ENCODE measurements at places on chromosomes 1 and 21.

GRCh38 chr1:114832057-114832456, 22.6 kb upstream of the SYCP1 start:
- H3K27me3 ChIP-seq, result no peaks in the 10 kb centered on the region
- H3K27ac ChIP-seq, result no peak overlapping the region
- no peak for DNase-seq
- no peak overlapping the region for H3K4me3 ChIP-seq

DNA sequence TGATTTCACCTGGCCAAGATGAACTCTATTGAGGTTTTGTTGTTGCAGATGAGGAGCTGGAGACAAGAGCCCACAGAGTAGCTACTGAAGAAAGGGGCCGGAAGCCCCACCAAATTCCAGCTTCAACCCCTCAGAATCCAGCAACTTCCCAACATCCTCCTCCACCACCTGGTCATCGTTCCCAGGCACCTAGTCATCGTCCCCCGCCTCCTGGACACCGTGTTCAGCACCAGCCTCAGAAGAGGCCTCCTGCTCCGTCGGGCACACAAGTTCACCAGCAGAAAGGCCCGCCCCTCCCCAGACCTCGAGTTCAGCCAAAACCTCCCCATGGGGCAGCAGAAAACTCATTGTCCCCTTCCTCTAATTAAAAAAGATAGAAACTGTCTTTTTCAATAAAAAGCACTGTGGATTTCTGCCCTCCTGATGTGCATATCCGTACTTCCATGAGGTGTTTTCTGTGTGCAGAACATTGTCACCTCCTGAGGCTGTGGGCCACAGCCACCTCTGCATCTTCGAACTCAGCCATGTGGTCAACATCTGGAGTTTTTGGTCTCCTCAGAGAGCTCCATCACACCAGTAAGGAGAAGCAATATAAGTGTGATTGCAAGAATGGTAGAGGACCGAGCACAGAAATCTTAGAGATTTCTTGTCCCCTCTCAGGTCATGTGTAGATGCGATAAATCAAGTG, 14.3 kb downstream of the CD2 start:
- no peak for DNase-seq
- H3K27ac ChIP-seq, result no peak overlapping the region
- no peaks in the 10 kb centered on the region for H3K36me3 ChIP-seq

DNA sequence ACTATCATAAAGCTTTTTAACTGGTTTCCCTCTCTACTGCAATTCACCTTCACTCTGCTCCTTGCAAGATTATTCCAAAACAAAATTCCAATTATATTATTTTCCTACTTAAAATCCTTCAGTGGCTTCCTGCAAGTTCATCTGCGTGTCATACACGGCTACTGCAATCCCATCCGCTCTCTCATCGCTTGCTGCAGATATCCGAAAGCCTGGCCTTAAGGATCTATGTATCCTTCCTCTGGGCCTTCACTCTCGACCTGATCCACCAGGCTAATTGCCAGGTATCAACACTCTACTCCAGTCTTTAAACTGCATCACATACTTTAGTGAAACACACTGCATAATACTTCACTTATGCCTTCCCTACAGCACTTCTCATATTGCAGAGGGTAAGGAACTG, 44.0 kb downstream of the VAV3 start:
- no peak for DNase-seq
- no peak overlapping the region for H3K4me3 ChIP-seq
- H3K27me3 ChIP-seq, result no peaks in the 10 kb centered on the region
- no peaks in the 10 kb centered on the region for H3K36me3 ChIP-seq
- H3K4me1 ChIP-seq, result no peaks in the 10 kb centered on the region

DNA sequence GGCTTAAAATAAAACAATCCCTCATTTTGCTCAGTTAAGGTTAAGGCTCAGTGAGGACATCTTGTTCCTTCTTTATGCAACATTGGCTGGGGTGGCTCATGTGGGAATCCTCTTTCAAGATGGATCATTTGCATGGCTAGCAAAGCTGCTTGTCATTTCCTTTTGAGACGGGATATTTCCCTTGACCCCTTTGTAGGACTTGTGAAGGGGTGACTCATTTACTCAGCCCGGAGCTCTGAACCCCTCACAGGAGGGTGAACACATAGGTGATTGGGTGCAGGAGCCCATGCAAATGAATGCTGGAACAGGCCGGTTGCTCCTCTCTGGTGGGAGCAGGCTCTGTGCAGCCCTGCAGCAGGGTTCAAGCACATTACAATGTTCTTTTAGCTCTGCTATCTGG, 15.8 kb upstream of the C8A start:
- H3K36me3 ChIP-seq, result no peaks in the 10 kb centered on the region
- no peak overlapping the region for H3K4me3 ChIP-seq
- no peaks in the 10 kb centered on the region for H3K27me3 ChIP-seq

GRCh38 chr1:43137445-43138052, 34.5 kb downstream of the EBNA1BP2 start:
- no peaks in the 10 kb centered on the region for H3K36me3 ChIP-seq
- no peaks in the 10 kb centered on the region for H3K27me3 ChIP-seq
- no peak overlapping the region for H3K4me3 ChIP-seq
- no peaks in the 10 kb centered on the region for H3K4me1 ChIP-seq
- DNase-seq, result no peak
- no peak overlapping the region for H3K27ac ChIP-seq

DNA sequence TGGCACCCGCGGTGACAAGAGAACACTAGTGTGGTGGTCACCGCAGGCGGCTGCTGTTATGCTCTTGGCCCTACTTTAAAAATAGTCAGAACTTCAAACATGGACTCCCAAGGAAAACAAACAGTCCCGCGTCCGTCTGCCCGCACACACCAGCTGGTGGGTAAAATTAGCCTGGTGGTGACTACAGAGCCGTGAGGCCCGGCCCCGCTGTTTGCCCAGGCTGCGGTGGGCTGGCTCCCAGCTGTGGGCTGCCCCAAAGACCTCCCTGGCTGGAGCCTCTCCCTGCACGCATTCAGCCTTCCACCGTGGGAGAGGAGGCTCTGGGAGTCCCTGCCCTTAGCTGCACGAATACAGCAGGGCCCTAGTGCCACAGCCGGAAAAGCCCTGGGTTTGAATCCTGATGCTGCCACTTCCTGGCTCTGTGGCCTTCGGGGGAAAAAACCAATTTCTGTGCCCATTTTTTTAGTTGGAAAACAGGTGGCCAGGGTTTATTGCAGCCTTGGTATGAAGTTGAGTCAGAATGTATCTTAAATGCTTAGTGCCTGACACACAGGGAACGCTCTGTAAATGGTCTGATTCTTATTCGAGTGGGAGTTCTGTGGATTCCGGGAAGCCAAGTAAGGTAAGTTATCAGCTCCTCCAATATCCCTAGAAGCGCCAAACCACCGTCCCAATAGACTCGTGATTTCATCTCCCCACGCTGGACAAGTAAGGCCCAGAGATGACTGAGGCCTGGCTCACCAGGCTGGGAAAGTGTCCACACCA, 58.2 kb downstream of the ALPL start:
- no peaks in the 10 kb centered on the region for H3K27me3 ChIP-seq
- H3K4me3 ChIP-seq, result no peak overlapping the region
- H3K36me3 ChIP-seq, result peaks cover 20% of the 10 kb centered on the region
- H3K4me1 ChIP-seq, result peaks cover 8% of the 10 kb centered on the region
- no peak for DNase-seq

GRCh38 chr1:151581921-151582320, 29.9 kb upstream of the SNX27 start:
- H3K4me3 ChIP-seq, result no peak overlapping the region
- peaks cover 16% of the 10 kb centered on the region for H3K36me3 ChIP-seq
- H3K4me1 ChIP-seq, result no peaks in the 10 kb centered on the region

GRCh38 chr1:58441699-58442098, 104.8 kb downstream of the OMA1 start:
- no peaks in the 10 kb centered on the region for H3K27me3 ChIP-seq
- H3K36me3 ChIP-seq, result no peaks in the 10 kb centered on the region
- no peak overlapping the region for H3K27ac ChIP-seq
- no peak overlapping the region for H3K4me3 ChIP-seq
- no peaks in the 10 kb centered on the region for H3K4me1 ChIP-seq
- DNase-seq, result no peak

GRCh38 chr1:8976896-8977450, 31.3 kb downstream of the CA6 start:
- no peaks in the 10 kb centered on the region for H3K36me3 ChIP-seq
- no peak overlapping the region for H3K4me3 ChIP-seq
- H3K27me3 ChIP-seq, result no peaks in the 10 kb centered on the region
- H3K4me1 ChIP-seq, result no peaks in the 10 kb centered on the region
- no peak for DNase-seq

GRCh38 chr1:85135392-85135798, 65.4 kb downstream of the SYDE2 start:
- no peaks in the 10 kb centered on the region for H3K36me3 ChIP-seq
- H3K27me3 ChIP-seq, result peaks cover 4% of the 10 kb centered on the region
- DNase-seq, result no peak
- H3K27ac ChIP-seq, result no peak overlapping the region
- H3K4me1 ChIP-seq, result no peaks in the 10 kb centered on the region

DNA sequence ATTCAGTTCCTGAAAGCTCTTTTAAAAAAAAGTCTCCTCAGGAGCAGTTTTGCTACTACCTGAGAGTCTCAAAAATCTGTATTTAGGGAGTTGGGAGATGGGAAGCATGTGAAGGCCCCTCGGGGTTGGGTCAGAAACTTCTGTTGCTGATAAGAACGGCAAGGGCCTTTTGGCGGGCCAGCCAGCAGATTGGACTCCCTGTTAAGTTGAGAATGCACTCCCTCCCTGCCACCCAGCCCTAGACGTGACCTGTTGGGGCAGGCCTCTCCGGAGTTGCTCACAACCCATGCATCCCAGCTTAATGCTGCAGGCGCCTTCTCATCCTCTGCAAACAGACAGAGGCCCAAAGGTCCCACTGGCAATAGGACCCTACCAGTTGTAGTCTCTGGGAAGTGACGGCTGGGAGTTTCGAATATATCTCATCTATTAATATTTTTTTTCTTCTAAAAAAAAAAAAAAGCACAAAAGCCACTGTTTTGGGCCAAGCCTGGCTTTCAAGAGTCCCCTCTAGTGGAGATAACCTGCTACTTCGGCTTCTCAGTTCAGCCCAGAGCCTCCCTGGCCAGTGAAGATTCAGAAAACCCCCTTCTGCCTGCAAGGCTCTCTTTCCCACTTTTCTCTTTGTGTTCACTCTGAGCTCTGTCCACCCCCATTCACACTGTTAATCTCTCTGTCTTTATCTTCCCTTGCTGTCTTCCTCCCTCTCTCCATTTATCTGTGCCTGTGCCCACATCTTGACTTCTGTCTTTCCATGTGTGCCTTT, 5.3 kb downstream of the PLXNA2 start:
- H3K27ac ChIP-seq, result no peak overlapping the region
- DNase-seq, result no peak

DNA sequence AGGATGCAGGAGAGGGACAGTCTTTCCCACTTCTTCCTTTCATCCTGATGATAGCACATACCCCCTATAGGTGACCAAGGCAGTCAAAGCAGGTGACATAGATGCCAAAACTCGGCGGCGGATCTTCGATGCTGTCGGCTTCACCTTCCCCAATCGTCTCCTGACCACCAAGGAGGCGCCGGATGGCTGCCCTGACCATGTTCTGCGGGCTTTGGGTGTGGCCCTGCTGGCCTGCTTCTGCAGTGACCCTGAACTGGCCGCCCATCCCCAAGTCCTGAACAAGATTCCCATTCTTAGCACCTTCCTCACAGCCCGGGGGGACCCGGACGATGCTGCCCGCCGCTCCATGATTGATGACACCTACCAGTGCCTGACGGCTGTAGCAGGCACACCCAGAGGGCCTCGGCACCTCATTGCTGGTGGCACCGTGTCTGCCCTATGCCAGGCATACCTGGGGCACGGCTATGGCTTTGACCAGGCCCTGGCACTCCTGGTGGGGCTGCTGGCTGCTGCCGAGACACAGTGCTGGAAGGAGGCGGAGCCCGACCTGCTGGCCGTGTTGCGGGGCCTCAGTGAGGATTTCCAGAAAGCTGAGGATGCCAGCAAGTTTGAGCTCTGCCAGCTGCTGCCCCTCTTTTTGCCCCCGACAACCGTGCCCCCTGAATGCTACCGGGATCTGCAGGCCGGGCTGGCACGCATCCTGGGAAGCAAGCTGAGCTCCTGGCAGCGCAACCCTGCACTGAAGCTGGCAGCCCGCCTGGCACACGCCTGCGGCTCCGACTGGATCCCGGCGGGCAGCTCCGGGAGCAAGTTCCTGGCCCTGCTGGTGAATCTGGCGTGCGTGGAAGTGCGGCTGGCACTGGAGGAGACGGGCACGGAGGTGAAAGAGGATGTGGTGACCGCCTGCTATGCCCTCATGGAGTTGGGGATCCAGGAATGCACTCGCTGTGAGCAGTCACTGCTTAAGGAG, 2.9 kb downstream of the NCDN start:
- H3K4me3 ChIP-seq, result no peak overlapping the region
- H3K27me3 ChIP-seq, result no peaks in the 10 kb centered on the region
- H3K27ac ChIP-seq, result no peak overlapping the region
- peaks cover 22% of the 10 kb centered on the region for H3K4me1 ChIP-seq
- DNase-seq, result no peak

DNA sequence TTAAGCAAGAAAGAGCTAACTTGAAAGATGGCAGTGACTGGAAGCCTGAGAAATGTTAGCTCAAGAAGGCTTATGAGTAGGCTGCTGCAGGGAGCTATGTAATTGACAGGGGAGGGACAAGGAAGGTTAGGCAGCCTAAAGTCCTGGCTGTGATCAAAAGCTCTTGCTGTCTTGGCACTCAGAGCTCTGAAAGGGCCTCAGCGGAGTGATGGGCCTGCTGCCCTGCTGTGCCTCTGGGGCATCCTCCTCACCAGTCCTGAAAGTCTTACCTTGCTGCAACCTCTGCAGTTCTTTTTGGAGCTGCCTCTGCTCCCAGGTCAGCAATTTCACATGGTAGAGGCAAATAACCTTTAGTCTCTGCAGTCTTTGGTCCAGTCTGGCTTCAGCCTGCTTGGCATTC, 1.8 kb downstream of the CCDC190 start:
- no peak for DNase-seq
- H3K4me3 ChIP-seq, result no peak overlapping the region
- H3K4me1 ChIP-seq, result no peaks in the 10 kb centered on the region
- H3K36me3 ChIP-seq, result no peaks in the 10 kb centered on the region
- H3K27ac ChIP-seq, result no peak overlapping the region
- peaks cover 11% of the 10 kb centered on the region for H3K27me3 ChIP-seq

- H3K27ac ChIP-seq, result no peak overlapping the region
- H3K4me1 ChIP-seq, result no peaks in the 10 kb centered on the region
- no peak for DNase-seq
- no peaks in the 10 kb centered on the region for H3K36me3 ChIP-seq
- no peak overlapping the region for H3K4me3 ChIP-seq
- H3K27me3 ChIP-seq, result no peaks in the 10 kb centered on the region
These were observed 62.5 kb upstream of the ATF3 start for GRCh38 chr1:212545941-212546635.

Measured in neuronal stem cell (in vitro differentiated cells).